NCI-H774 (cell line): ENCODE measurements at places on chromosomes 1 and 21.
A peak's percentile ranks its signal among the peaks of the same experiment; 100 is the strongest.

DNA sequence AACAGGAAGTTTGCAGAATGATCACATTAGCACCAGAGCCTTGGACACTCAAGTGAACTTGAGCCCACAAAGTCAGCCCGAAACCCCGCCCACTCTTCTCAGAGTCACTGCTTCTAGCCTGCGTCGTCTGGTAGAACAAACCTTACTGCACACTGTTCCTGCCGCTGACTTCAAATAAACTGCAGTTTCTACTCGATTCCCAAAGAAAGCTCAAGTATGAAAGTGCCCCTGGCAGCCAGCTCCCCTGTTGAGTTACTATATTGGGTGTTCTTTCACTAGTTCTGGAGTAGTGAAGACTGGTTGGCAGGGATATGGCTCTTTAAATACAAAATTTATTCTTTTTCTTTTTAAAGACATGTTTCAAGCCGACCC lies 164.7 kb downstream of the GALNT2 start:
- peak; percentile 43 for DNase-seq

DNA sequence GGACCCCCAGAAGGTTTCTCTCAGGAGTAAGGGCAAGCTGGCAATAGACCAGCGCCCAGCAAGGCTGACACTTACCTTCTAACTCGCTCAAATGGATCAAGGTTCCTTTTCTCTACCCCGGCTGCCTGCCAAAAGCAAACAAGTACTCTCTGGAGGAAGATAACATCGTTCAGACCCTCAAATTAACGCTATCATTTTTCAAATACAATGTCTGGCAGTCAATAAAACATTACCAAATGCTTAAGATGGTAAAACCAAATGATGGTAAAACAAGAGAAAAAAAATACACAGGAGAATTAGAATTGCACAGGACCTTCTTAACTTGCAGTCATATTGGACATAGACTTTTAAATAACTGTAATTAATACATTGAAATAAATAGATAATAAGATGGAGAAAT lies 148.1 kb downstream of the SPATA46 start:
- DNase-seq: no peak

GRCh38 chr1:155925506-155925905 lies 8.7 kb downstream of the KHDC4 start:
- no peak for DNase-seq

DNA sequence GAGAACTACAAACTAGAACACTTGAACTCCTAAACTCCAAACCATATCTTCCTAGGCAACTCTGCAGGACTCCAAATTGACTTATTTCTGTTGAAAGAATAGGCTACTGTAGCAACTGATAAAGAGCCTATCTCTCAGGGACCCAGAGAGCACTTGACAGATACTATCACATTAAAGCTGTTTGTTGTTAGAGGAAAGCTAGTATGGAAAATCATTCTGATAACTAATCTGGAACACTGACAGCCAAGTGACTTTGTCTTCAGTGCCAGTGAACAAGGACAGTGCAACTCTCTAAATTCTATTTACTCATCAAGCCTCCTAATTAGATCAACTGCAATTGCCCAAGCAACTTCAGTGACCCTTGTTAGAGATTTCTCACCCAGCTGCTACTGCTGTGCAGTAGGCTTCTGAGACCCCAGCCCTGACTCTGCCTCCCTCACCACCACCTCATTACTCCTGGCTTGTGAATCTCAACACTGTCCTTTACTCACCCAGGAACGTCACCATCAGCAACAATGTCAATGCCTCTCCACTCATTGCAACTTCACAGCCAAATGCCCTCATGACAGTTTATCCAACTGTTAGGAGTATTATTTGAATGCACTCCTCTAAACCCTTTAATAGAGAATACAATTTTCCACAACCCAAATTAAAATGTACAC lies 7.4 kb upstream of the RGS13 start:
- DNase-seq: no peak

DNA sequence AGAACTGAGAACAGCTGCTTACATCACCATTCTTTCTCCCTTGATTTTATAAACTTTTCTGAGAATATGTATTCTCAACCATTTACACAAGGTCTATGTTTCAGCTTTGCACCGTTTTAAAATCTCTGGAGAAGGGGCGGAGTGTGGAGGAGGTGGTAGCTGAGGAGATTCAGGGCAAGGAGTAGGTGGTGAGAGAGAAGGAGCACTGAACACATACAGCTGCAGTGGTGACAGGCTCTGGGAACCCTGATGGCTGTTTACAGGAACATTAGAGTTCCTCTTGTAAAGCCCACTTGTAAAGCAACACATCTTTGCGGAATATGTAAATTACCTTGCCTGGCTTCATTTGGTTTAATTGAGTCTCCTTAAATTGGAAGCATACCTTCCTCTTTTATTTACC lies 89.7 kb downstream of the SMYD2 start:
- no peak for DNase-seq

GRCh38 chr1:81950037-81950436 lies 149.3 kb downstream of the ADGRL2 start:
- no peak for DNase-seq

DNA sequence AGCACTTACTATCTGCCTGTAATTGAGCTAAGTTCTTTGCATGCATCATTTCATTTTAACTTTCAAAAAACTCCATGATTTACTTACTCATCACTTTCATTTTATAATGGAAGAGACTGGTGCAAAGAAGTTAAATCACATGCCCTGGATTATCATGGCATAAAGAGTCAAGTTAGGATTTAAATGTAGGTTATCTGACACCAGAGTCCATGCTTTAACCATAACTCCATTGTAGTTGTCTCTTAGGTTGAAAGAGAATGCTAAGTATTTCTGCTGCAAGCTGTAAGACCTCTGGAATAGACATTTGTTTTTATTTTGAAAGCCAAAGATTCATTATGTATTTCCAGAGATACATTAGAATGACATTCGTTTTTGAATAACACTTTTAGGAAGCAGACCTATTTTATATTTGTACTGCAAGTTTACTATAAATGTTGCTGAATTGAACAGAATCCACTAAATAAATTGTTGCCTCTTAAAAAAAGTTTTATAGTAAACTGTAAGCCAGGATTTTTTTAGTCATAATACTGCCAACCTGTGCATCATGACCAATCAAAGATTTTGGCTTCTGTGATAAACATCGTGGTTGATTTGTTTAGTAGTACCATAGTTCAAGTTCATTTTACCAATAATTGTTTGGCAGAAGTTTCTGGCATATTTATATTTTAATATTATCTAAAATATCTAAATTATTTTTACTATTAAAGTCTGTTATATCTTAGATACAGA lies 26.1 kb downstream of the CFH start:
- DNase-seq: no peak

GRCh38 chr1:68706639-68707317 lies 209.9 kb upstream of the DEPDC1 start:
- no peak for DNase-seq

DNA sequence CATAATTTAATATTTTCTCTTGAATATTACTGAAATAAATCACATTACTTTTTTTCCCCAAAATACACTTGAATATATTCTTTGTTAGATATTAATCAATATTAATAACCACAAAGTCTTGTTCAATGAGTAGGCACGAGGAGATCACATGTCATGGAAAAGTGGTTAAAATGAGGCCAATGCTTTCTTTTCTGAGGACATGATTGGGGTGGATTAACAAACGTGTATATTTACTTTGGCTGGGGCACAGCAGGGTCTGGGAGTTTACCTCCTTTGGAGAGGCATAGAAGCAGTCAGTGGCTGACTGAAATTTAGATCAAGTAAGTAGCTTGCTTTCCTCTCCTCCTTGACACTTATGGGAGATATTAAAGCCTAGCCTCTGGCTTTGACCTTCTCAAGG lies 664.3 kb upstream of the B3GALT2 start:
- peak; percentile 59 for DNase-seq

GRCh38 chr1:234887016-234887900 lies 241.4 kb downstream of the TOMM20 start:
- no peak for DNase-seq

GRCh38 chr1:41890825-41891198 lies 27.9 kb downstream of the HIVEP3 start:
- DNase-seq: no peak

DNA sequence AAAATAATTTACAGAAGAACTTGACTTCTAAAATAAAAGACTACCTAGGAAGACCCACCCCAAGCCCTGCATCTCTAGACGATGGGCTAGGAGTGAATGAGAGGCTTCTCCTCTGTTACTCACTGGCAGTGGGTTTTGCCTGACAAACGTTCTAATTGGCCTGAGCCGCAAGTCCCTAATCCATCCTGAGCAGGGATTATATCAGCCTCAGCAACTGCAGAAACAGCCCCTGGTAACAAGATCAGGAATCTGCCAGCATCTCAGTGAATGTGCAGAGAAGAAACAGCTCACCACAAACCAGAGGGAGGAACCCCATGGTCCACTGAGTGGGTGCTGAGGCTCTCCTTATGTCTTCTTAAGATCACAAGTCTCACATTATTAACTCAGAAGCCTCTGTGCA lies 240.6 kb downstream of the BRINP2 start:
- no peak for DNase-seq

- no peak for DNase-seq
Observed at GRCh38 chr21:42411197-42411869, 7.6 kb downstream of the UBASH3A start.

GRCh38 chr1:8211883-8212579 lies 105.9 kb upstream of the SLC45A1 start:
- DNase-seq: no peak

DNA sequence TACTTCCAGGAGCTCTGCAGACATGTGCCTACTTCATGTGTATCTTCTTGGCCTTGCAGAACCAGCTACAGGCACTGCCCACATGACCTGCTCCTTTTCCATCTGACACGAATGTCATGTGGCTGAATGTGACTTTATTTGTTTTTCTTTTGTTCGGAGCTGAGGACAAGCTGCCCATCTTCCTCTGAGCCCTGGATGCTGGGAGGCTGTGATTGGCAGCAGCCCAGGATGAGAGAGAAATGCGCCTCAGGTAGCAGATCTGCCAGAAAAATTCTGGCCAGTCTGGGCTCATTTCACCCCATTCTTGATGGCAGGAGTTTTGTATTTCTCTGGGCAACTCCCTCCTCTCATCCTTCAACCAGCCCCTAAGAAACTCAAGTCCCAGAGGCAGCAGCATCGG lies 372.0 kb downstream of the RPS6KC1 start:
- no peak for DNase-seq

- no peak for DNase-seq
Observed at GRCh38 chr1:164689672-164690511, 130.9 kb downstream of the PBX1 start.

DNA sequence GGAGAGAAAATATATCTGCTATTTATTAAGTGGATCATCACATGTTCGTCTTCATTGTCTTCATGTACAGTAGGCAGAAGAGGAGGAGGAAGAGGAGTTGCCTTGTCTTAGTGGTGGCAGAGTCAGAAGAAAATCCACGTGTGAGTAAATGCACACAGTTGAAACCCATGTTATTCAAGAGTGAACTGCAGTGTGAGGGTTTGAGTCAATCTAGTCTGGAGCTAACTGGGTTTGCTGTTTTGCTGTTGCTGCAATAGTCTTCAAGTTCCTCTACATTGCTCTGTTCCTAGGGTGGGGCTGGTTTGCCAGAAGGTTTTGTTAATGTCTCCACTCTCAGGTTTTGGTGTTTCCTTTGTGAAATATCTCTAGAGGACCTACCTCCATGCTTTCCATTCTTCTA lies 3.1 kb upstream of the CD1A start:
- DNase-seq: no peak

GRCh38 chr1:11153184-11153583 lies 36.0 kb upstream of the ANGPTL7 start:
- no peak for DNase-seq
